ENCODE measurements at places on chromosomes 1 and 21.

GRCh38 chr1:1264026-1264425, 9.6 kb downstream of the UBE2J2 start:
- no peak for DNase-seq

DNA sequence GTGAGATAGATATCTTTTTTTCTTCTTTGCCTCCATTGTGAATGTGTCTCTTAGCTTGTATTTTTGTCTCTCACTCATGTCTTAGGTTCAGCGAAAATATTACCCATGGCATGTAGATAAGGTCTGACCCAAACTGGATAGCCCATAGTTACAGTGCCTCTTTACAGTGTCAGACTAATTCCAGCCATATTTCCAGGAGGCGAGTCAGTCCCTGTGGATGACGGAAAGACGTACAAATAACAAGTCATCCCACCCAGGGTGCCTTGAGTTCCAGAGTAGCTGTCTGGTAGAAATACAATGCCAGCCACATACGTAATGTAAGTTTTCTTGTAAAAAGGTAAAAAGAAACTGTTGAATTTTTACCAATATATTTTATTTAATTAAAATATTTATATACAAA, 157.3 kb downstream of the ZNF281 start:
- no peak for DNase-seq

DNA sequence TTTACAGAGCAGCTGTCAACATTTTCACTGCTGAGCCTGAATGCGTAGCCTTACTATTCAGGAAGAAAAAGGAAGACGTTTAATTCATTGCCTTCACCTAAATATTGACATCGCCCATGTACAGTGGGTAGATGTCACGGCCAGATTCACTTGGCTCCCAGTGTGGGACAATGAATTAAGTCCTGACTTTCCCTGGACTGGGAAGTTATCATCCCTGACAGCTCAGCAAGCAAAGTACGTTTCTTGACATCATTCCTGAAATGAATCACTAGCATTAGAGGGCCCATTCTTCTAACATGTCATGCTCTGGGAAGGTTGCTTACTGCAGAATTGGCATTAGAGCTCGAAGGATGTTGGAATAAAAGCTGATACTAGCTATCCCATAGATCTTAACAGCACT, 37.8 kb downstream of the LRRC53 start:
- DNase-seq: no peak

DNA sequence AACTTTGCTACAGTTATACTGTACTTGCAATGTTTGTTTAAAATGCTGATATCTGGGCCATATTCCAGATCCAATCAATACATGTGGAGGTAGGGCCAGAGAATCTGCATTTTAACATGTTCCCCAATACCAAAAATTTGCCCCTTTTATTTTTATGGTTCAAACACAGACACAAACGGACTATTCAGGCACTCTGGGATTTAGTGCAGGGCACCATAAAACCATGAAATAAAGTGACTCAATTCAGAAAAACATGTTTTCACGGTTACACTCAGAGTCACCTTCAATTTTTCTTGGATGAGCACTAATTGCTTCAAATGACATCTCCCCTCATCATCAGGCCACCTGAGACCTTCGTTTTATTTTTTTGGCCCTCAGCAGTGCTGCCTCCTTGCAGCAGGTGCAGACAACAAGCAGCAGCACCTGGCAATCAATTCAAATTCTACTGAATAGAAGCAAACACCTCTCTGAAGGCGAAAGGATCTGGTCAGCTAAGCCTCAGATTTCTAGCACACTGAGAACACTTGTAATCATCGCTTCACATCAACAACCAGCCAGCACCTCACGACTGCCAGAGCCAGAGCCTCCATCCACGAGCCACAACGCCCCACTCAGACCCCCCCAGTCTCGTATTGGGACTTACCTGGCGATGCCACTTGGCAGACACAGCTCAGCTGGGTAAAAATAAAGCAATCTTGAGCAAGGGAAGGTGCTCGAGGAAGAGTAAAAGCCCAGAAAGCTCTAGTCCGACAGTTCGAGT, 1.1 kb downstream of the ERO1B start:
- DNase-seq: no peak

- DNase-seq: no peak
Measured at GRCh38 chr1:225450491-225451191, 22.8 kb upstream of the LBR start.
